ENCODE measurements at places on chromosomes 2 and 18. TPM values are rescaled to one million over a fixed set of nuclear protein-coding genes. Genes with fewer than 3 reads are reported as not detected.

Gene KCNJ3
- total RNA-seq: not detected

Gene OR6B2
- total RNA-seq: not detected

- H3K36me3 ChIP-seq: no peaks in the 10 kb centered on the region
- DNase-seq: no peak
- H3K4me1 ChIP-seq: no peaks in the 10 kb centered on the region
- H3K27me3 ChIP-seq: no peaks in the 10 kb centered on the region
- no peak overlapping the region for H3K27ac ChIP-seq
- H3K4me3 ChIP-seq: no peak overlapping the region
Measured at GRCh38 chr2:228102949-228103348, 78.5 kb downstream of the SPHKAP start.

Gene UXS1
- total RNA-seq: 101 TPM

Gene KLHL29
- 2.5 TPM for total RNA-seq

Gene RGPD3
- total RNA-seq: 0.16 TPM

Gene FZD7
- 0.15 TPM for total RNA-seq

DNA sequence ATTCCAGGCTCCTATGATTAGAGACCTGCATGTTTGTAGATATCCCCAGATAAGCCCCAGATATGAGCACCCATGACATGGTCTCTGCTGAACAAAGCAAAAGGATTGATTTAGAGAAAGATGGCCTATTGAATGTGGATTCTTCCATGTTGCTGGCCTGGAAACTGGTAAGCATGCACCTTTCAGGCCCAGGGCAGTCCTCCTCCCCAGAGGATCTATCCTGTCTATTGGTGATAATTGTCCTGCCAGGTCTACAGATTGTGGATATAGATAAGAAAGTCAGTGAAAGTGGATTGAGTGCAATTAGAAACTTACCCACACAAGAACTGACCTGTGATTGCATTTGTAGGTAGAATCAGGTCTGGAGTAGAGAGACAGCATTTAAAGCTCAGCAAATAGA, 256.9 kb upstream of the SIX3 start:
- DNase-seq: no peak
- H3K36me3 ChIP-seq: no peaks in the 10 kb centered on the region
- no peak overlapping the region for H3K4me3 ChIP-seq
- no peaks in the 10 kb centered on the region for H3K27me3 ChIP-seq

- no peak for DNase-seq
- H3K27me3 ChIP-seq: no peaks in the 10 kb centered on the region
- no peak overlapping the region for H3K4me3 ChIP-seq
- no peak overlapping the region for H3K27ac ChIP-seq
- H3K4me1 ChIP-seq: no peaks in the 10 kb centered on the region
Measured at GRCh38 chr18:34576622-34577021, 133.5 kb upstream of the DTNA start.

DNA sequence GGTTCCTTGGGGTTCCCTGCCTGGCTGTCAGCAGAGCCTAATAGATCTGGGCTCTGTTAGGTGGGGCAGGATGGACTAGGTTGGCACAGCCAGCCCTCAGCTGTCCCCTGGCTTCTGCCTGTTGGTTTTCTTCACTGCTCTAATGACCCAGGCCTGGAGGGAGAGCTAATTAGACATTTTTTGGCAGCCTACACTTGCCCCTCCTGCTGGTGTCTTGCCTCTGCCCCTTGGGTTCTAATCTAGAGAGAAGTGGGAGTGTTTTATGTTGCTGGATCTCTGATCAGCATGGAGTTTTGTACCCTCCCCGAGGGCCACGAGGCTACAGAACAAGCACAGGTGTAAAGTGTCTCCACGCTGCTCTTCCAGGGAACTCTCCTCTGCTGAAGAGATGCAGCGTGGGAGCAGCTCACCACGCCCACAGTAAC, 199.4 kb upstream of the RASGRP3 start:
- no peaks in the 10 kb centered on the region for H3K4me1 ChIP-seq
- no peak overlapping the region for H3K27ac ChIP-seq

DNA sequence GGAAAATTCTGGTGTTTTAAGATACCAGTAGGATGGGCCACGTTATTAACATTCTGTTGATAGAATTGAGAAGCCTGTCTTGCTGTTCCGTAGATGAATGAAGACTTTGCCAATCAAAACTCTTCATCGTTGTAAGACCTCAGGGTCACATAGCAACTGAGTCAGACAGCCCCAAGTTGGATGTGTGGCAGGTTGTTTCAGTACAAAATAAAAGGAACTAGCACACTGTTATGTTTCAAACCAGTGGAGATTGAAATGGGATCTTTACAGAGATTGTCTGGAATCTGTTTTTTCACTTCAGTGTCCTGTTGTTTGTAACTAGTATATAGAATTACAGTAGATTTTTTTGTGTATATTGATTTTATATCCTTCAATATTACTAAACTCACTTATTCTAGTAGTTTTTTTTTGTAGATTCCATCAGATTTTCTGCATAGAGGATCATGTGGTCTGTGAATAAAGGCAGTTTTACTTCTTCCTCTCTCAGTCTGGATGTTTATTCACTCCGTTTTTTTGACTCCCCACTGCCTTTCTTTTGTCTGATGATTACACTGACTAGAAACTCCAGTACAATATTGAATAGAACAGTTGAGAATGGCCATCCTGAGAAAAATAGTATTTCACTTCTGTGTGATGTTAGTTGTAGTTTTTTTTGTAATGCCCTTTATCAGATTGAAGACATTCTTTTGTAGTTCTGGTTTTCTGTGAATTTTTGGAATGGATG, 22.7 kb downstream of the EPC2 start:
- H3K4me3 ChIP-seq: no peak overlapping the region
- no peaks in the 10 kb centered on the region for H3K27me3 ChIP-seq
- H3K36me3 ChIP-seq: no peaks in the 10 kb centered on the region
- no peak overlapping the region for H3K27ac ChIP-seq
- H3K4me1 ChIP-seq: peaks cover 15% of the 10 kb centered on the region

DNA sequence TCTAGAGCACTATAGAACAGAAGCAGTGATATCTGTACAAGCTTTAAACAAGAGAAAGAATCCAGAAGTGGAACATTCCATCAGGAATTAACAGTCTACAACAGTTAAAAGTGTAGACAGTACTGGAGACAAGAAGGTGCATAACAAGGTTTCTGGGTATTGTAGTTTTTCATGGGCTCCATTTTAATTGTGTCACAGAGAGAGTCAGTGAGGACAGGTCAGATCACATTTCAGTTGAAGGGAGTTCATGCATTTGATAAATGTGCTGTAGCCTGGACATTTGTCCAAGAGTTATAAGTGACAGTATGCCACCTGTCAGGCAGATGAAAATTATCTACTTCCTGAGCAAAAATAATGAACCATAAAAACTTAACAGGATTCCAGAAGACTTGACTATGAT, 328.6 kb downstream of the CNTNAP5 start:
- H3K27ac ChIP-seq: no peak overlapping the region
- H3K27me3 ChIP-seq: no peaks in the 10 kb centered on the region
- no peak for DNase-seq
- no peak overlapping the region for H3K4me3 ChIP-seq
- no peaks in the 10 kb centered on the region for H3K36me3 ChIP-seq
- no peaks in the 10 kb centered on the region for H3K4me1 ChIP-seq

- H3K4me1 ChIP-seq: peaks cover 12% of the 10 kb centered on the region
- DNase-seq: no peak
- no peak overlapping the region for H3K27ac ChIP-seq
- no peaks in the 10 kb centered on the region for H3K36me3 ChIP-seq
Measured at GRCh38 chr2:102230410-102230909, 43.6 kb downstream of the IL1RL2 start.

DNA sequence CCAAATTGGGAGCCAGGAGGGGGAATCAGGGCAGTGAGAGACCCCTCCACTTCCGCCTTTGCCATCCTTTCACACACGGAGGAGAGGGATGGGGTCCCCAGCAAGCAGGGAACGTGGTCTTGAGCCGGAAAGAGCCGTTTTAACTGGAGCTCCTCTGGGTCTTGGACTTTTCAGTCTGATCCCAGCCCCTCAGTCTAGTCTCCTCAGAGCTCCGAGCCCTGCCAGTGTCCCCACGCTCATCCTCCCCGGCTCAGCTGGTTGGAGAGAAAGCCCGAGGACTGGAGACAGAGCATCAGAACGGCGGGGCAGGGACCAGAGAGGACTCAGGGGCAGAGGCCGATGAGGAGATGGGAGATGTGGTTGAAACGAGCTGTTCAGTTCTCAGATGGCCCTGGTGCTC, 26.1 kb upstream of the OTOF start:
- H3K4me1 ChIP-seq: no peaks in the 10 kb centered on the region
- H3K4me3 ChIP-seq: peak overlapping the region; percentile 45
- H3K27ac ChIP-seq: no peak overlapping the region

DNA sequence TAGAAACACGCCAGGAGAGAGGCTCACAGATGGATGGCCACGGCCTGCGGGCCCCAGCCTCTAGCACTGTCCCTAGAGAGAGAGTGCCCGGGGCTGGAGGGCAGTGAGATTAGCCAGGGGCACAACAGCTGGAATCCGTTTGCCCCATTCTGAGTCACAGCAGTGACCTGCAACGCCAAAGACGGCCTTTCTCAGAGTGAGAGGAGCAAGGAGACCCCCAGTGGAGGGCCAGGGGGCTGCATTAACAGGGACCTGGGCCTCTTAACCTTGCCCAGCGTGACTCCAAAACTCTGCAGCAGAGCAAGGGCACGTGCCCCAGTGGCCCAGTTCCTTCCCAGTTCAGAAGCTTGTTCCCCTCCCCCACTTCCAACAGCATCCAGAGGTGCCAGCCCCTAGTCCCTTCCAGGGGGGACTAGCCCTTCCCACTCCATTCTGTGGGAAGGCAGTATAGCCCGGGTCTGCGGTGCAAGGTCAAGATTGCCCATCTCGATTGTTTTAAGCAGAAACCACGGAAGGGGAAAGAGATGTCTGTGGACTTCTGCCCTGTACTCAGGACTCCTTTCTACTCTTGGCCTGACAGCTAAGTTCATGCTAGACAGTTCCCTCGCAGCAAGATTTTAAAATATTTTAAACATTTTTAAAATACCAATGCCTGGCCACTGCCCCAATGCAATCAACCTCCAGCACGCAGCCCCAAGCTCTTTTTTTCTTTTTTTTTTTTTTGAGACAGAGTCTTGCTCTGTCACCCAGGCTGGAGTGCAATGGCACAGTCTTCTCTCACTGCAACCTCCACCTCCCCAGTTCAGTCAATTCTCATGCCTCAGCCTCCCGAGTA, 50.9 kb upstream of the BIN1 start:
- no peak for DNase-seq
- no peak overlapping the region for H3K27ac ChIP-seq
- no peaks in the 10 kb centered on the region for H3K27me3 ChIP-seq

Gene AQP12A
- total RNA-seq: not detected

DNA sequence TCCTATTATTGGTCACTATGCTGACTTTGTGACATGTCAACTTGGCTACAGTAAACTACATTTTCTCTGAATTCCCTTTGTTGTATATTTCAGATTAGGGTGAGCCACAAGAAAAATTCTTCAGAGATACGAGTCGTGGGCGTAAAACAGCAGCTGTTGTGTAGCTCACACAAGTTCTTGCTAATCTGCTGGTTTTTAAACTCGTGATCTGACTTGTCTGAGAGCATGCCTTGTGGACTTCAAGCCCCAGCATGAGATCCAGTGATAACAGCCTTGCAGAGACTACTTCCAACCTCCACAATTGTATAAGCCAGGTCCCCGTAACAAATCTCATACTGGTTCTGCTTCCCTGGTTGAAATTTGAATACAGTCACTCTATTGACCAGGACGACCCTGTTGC, 259.8 kb upstream of the LYPD1 start:
- no peaks in the 10 kb centered on the region for H3K36me3 ChIP-seq
- DNase-seq: no peak
- H3K4me1 ChIP-seq: no peaks in the 10 kb centered on the region

- H3K4me1 ChIP-seq: no peaks in the 10 kb centered on the region
- DNase-seq: no peak
- H3K27me3 ChIP-seq: no peaks in the 10 kb centered on the region
- no peak overlapping the region for H3K27ac ChIP-seq
Measured at GRCh38 chr2:19632403-19632991, 269.3 kb downstream of the TTC32 start.

Gene SPR
- 0.58 TPM for total RNA-seq

Gene MRO
- not detected for total RNA-seq

- no peaks in the 10 kb centered on the region for H3K36me3 ChIP-seq
- no peak for DNase-seq
- no peak overlapping the region for H3K4me3 ChIP-seq
- no peaks in the 10 kb centered on the region for H3K27me3 ChIP-seq
- H3K4me1 ChIP-seq: peaks cover 21% of the 10 kb centered on the region
Measured at GRCh38 chr2:10048501-10049171, 5.3 kb downstream of the KLF11 start.

DNA sequence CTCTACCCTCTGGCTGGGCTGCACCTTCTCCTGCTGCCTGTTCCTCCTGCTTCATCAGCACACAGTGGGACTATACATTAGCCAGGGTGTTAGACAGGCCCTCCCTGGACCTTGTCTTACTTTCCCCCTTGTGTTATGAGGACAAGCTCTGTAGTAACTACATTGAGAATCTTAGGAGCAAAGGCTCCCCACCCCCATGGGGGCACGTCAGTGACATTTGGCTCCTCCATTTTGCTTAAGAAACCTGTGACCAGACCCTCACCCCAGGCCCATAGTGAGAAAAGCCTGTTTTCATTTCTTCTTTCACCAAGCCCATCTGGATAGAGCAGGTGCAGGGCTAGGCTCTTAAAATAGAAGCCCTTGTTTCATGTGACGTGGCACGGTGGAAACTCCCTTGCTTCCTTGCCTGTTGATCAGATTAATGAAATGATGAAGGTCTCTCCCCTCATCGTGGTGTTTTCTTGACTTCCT, 146.7 kb downstream of the RPIA start:
- no peaks in the 10 kb centered on the region for H3K4me1 ChIP-seq
- H3K36me3 ChIP-seq: no peaks in the 10 kb centered on the region
- no peak for DNase-seq
- peak overlapping the region; percentile 28 for H3K27ac ChIP-seq
- H3K27me3 ChIP-seq: no peaks in the 10 kb centered on the region

DNA sequence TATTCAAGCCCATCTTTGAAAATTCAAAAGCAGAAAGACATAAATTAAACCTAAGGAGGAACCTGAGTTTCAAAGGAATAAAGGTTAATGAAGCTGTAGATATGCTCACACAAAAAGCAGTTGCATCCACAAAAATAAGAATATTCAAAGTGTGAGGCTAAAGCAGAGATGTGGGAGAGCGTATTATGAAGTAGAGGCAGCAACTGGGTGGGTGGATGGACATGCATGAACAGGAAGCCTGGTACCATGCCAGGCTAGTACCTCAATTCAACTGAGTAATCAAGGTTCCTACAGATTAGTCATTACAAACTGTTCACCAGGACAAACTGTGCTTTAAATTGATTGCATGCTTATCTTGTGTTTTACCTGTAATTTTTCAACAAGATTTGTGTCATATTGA, 330.0 kb upstream of the PKDCC start:
- H3K27me3 ChIP-seq: no peaks in the 10 kb centered on the region
- H3K36me3 ChIP-seq: no peaks in the 10 kb centered on the region
- H3K4me3 ChIP-seq: no peak overlapping the region
- H3K4me1 ChIP-seq: no peaks in the 10 kb centered on the region

Gene TTR
- 1.9 TPM for total RNA-seq

Gene IL1RL1
- 0.35 TPM for total RNA-seq

Gene NDUFS1
- 51.4 TPM for total RNA-seq

Gene NCKAP5
- total RNA-seq: not detected

Gene CCDC85A
- total RNA-seq: not detected

Gene SULT1C4
- total RNA-seq: not detected
